ENCODE measurements at places on chromosomes 1 and 21. TPM values are rescaled to one million over a fixed set of nuclear protein-coding genes. Genes with fewer than 3 reads are reported as not detected.

The LDLRAD1 gene
- 1.5 TPM for total RNA-seq

DNA sequence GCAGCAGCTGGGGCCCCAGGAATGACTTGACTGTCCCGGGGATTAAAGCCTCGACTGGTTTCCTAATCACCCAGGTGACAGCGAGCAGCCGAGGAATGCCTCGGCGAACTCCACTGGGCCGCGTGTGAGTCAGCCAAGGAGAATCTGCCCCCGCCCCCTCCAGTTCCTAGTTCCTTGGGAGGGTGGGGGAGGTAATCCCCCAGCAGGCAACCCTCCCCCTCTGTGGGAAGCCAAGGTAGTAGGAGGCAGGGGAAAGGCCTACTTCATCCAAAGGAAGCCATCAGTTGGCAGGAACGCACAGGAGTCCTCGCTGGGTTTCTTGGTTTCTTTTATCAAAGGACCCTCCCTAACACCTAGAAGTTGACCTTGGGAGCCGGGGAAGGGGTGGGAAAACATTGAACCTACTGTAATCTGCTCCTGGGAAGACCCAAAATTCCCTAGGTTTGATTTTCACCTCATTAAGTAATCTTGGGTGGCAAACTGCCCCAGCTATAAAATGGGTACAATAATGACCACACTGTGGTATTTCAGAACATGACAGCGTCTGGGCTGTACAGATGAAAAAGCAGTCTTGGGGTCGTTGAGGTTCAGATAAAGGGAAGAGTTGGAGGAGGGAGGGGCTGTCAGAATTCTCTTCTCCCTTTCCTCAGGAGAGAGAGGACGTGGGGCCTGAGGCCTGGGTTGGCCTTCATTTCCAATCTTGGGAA lies 1.4 kb downstream of the TENT5B start:
- DNase-seq = no peak

DNA sequence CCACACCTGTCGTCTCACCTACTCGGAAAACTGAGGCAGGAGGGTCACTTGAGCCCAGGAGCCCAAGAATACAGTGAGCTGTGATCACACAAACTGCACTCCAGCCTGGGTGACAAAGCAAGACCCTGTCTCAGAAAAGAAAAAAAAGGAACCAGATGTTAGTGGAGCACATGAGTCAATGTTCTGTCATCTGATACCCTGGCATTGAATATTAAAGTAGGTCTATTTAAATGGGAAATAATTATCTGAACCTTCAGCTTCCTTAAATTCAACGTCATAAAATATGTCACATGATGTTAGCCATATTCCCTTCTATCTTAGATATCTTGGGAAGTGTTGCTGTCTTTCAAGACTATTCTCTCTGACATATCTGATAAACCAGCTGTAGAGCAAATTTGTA lies 47.3 kb downstream of the NCAM2 start:
- no peak for DNase-seq

The SDC3 gene
- 54.2 TPM for total RNA-seq

The OR2M5 gene
- total RNA-seq = not detected

The ZNF648 gene
- total RNA-seq = 0.34 TPM

The RAP1GAP gene
- 20.3 TPM for total RNA-seq
